ENCODE measurements at places on chromosomes 11 and 22.

GRCh38 chr11:121437686-121438078, 14.4 kb upstream of the SORL1 start:
- DNase-seq, result no peak

GRCh38 chr22:18005201-18005926, 19.0 kb downstream of the MICAL3 start:
- DNase-seq, result no peak

DNA sequence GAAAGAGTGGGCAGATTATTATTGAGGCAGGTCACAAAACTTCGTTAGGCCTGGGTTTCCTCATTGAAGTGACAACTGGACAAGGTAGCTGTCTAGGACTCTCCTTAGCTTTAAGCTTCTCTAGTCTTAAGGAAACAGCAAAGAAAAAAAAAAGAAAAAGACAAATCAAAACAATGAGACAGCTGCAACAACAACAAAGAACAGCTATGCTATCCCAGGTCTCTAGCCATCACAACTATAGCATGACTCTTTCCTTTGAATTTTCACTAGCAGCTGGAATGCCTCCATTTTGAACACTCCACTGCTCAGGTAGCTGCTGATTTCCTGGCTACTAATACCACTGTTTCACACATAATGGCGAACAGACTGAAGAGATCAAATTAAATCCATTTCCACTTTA, 302.4 kb upstream of the SORL1-AS1 start:
- no peak for DNase-seq

- DNase-seq, result no peak
These were observed 31.7 kb downstream of the MUC2 start for GRCh38 chr11:1106387-1106786.

DNA sequence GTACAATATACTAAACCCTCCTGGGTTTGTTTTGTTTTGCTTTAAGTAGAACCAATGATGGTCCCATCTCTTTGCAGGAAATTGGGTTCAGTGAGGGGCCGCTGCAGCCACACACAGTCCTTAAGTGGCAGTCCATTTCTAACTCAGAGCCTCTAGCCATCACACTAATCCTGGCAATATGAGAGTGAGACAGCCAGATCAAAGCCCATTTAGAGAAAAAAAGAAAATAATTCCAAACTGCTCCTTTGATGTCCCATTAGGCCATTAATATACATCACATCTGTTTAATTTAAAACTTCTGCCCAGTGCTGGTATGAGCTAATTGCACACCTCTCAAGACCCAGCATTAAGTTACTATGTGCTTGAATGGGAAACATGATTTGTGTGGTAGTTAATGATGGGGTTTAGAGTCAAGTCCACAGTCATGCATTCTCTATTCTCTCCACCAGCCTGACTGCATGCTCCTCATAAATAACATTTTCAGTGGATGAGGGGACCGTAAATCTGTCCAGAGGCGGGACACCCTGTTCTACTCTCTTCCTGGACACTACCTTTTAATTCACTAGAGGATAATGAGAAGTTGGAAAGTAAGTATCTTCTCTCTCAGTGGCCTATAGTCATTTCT, 53.8 kb upstream of the BIRC3 start:
- no peak for DNase-seq

Measured in heart left ventricle (tissue), 16 donors.